BJ (cell line): ENCODE measurements at places on chromosomes 11 and 22.

DNA sequence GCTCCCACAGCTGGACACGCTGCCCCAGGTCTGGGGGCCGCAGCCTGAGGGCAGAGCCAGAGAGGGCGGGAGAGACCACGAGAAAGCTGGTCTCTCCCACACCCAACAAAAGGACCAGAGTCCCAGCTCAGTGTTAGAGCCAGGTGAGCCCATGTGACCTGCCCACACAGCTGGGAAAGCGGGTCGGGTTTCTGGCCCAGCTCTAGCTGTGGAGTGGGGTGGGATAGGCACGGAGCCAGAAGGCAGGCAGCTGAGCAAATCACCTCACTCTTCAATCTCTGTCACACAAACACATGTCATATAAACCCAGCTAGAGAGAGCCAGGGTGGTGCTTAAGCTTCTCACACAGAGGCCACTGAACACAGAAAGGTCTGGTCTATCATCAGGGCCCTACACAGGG, 7.8 kb upstream of the EIF3D start:
- no peak for DNase-seq

- DNase-seq, result no peak
Measured at GRCh38 chr11:3232956-3233355, 739 bp upstream of the MRGPRE start.

DNA sequence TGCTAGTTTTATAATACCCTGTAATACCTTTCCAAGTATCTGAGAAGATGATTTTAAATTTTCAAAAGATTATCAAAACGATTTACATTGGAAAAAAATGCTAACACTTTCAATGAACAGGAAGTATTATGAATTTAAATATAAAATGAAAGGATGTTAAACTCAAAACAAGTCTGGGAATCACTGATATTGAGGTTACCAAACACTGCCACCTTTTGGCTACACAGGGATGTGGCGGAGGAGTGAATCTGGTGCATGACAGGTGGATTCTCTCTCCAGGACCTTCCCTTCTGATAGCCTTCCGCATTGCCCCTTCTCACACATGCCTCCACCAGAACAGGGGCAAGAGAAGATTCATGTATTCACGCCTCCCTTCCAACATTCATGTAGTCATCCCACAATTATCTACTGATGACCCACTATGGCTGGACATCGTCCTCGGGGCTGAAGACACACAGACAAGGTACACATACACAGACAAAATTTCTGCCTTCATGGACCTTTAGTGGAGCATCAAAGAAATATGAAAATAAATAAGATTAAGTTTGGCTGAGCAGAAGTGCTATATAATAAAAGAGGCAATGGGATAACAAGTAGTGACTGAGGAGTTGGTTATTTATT, 34.7 kb downstream of the ATG16L2 start:
- DNase-seq, result no peak

- no peak for DNase-seq
Measured at GRCh38 chr22:23837496-23837859, 1.3 kb downstream of the DERL3 start.

DNA sequence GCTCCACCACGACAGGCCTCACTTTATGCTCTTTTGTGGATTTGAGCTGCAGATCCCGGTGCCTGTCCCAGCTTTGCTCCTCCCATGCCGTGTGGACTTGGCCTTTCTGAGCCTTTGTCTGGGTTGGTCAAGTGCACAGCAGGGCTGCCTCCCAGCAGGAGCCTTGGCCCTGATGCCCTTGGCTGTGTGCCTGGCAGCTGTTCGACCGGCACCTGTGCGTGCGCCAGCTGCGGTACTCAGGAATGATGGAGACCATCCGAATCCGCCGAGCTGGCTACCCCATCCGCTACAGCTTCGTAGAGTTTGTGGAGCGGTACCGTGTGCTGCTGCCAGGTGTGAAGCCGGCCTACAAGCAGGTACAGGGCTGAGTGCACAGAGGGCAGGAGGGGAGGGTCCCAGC, 46.5 kb downstream of the MYO7A start:
- DNase-seq, result no peak

DNA sequence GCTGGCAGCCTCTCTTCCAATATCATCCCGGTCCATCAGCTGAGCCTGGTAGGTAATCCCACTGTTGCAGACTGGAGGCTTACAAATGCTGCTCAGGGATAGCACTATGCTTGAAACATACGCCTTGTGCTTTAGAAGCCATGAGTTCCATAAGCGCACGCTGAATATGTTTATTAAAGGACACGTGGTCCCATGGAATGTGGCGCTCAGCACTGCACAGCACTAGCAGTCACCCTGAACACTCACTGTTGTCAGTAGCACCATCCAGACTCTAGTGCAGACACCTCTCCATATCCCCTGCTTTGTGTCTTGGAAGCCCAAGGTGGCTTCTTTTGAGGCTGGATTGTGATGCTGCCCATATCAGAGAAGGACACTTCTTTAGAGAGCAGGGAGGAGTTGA, 120.9 kb downstream of the MAML2 start:
- DNase-seq, result no peak

GRCh38 chr22:35054064-35054463, 11.9 kb upstream of the ISX start:
- no peak for DNase-seq

GRCh38 chr22:26902401-26903029, 245.1 kb downstream of the MIAT start:
- DNase-seq, result no peak

- no peak for DNase-seq
Measured at GRCh38 chr22:23938328-23939016, 22.5 kb downstream of the GSTT2B start.

- DNase-seq, result no peak
Measured at GRCh38 chr11:64590763-64591221, at the start of gene SLC22A12. TSS of gene SLC22A12 (plus strand) at chr11:64591220. CDS start at chr11:64591557, 337 bp downstream.

- no peak for DNase-seq
Measured at GRCh38 chr11:31956310-31956709, 134.6 kb upstream of the RCN1 start.

DNA sequence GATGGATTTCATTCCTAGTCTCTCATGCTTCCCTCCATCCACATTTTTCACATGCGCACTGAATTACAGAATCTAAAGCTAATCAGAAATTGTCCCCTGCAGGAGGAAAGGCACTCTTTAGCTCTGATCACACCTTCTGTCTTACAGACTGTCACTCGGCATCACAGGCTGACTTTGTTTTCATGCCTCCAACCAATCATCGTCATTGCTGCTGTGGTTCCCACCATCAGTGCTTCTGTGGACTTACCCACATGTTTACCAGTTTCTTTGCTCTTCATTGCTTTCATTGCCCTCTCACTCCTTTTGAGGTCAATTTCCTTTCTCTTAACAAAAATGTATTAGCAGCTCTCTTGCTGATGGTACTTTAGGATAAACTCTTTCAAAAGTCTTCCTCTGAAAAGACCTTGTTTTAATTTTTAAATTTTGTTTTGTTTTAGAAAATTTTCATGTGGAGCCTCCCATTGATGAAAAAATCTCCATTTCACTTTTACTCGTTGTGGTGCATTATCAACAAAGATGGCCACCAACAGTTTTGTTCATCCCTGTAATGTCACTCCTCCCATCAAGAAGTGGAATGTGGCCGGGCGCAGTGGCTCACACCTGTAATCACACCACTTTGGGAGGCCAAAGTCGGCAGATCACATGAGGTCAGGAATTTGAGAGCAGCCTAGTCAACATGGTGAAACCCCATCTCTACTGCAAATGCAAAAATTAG, 20.2 kb upstream of the TREH start:
- DNase-seq, result no peak

GRCh38 chr22:44288913-44289312, 23.8 kb downstream of the SHISAL1 start:
- no peak for DNase-seq

GRCh38 chr11:31529189-31529588, 19.6 kb downstream of the ELP4 start:
- no peak for DNase-seq

DNA sequence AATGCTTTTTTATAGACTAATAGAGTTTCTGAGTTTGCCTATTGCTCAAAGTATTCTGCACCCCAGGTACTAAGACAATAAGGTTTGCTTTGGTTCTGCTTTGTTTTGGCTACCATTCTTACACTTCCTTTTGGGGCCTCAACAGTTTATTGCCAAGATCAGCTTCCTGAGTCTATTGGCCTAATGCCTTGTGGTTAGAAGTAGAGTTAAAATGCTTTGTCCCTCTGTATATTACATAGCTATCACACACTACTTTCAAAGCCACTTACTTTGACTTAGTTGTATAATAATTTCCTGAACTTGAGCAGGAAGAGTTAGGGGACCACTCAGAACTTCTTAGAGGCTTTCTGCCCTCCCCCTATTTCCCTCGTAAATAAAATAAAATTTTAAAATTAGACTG, 96.5 kb downstream of the DLG2 start:
- no peak for DNase-seq
